ENCODE measurements at places on chromosomes 7 and 10. TPM values are rescaled to one million over a fixed set of nuclear protein-coding genes. Genes with fewer than 3 reads are reported as not detected.
A peak's percentile ranks its signal among the peaks of the same experiment; 100 is the strongest.

PAX4 gene
- not detected for total RNA-seq

DNA sequence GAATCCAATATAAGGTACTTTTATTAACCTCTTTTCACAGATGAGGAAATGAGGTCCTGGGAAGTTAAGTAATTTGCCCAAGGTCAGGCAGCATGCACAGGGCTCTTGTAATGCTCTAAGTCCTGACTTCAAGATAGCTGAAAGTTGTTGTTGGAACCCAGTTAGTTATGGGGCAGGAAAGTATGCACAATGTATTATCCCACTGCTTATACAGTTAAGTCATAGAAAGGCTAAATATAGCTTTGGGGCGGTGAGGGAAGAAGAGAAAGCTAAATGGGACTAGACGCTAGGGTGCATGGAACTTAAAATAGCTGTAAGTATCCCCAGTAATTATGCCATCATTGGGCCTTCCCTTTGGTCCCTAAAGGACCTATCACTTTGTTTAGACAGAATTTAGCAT is 9.2 kb downstream of the GLCCI1 start:
- H3K27ac ChIP-seq, result no peak overlapping the region
- H3K4me1 ChIP-seq, result peaks cover 7% of the 10 kb centered on the region
- no peaks in the 10 kb centered on the region for H3K36me3 ChIP-seq
- H3K4me3 ChIP-seq, result no peak overlapping the region
- no peaks in the 10 kb centered on the region for H3K27me3 ChIP-seq

- H3K27me3 ChIP-seq, result no peaks in the 10 kb centered on the region
- no peaks in the 10 kb centered on the region for H3K36me3 ChIP-seq
- H3K27ac ChIP-seq, result no peak overlapping the region
- no peak overlapping the region for H3K4me3 ChIP-seq
Observed at GRCh38 chr7:72053292-72053691, 358.8 kb downstream of the CALN1 start.

GRCh38 chr10:111057006-111057405 is 19.8 kb upstream of the ADRA2A start:
- H3K27me3 ChIP-seq, result no peaks in the 10 kb centered on the region
- DNase-seq, result no peak

TDRD1 gene
- total RNA-seq, result 0.92 TPM

- no peaks in the 10 kb centered on the region for H3K27me3 ChIP-seq
- DNase-seq, result peak; percentile 78
- peaks cover 47% of the 10 kb centered on the region for H3K4me1 ChIP-seq
- H3K4me3 ChIP-seq, result peak overlapping the region; percentile 85
- peaks cover 26% of the 10 kb centered on the region for H3K36me3 ChIP-seq
Observed at GRCh38 chr10:72274730-72275350, 1.1 kb downstream of the DDIT4 start.

DNA sequence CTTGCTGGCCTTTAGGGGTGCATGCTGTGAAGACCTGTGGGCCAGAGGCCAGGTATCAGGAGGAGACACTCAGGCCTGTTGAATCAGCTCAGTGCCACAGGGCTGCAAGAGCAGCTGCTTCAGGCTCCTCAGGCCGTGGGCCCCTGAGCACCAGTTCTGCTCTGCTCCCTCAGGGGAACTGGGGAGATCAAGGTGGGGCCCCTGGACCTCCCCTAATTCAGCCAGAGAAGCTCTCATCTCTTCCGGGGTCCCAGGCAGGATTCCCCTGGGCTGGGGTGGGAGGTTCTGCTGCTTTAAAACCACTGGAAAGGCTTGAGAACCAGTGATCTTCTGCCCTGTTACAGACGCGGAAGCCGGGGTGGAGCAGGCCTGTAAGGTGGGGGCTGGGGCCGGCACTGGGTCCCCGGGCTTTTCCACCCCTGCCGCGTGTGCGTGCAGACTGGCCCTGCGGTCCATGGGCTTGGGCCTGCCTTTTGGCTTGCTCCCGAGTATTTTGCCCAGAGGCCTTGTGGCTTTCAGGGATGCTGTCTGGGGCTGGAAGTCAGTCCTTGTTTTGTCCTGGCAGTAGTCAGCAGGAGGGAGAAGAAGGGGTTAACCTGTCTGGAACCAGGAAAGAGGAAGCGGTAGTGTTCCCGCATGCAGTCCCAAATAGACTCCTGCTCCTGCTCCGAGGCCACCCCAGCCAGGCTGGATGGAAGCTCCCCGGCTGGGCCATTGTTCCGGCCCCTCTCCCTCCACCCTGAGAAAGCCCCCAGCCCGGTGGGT is 74.3 kb downstream of the LHPP start:
- no peaks in the 10 kb centered on the region for H3K27me3 ChIP-seq
- no peak overlapping the region for H3K27ac ChIP-seq
- DNase-seq, result no peak
- H3K4me3 ChIP-seq, result no peak overlapping the region
- H3K4me1 ChIP-seq, result peaks cover 9% of the 10 kb centered on the region
- no peaks in the 10 kb centered on the region for H3K36me3 ChIP-seq

DNA sequence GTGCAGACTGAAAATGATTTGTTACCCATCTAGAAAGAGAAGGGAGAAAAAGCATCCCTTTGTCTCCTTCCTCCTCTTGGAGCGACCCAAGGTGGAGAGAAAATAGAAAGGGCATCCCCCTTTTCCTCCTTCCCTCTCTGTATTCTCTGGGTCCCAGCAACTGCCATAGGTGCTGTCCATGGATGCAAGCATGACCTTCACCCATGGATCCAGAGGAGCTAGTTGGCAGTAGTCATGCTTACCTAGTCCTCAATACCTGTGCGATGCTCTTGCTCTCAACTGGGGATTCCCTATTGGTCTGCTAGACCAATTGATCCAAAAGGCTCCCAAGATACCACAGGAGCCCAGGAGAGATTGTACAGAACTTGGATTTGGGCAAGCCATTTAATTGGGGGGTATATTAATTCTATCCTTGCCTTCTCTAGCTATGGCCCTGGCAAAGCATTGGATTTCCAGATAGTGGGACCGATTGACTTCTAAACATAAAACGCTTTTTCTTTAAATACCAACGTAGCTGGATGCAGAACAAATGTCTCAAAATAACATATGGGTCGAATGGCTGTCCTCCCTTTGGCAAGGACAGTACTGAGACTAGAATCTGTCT is 547.8 kb upstream of the IGFBP3 start:
- no peak overlapping the region for H3K4me3 ChIP-seq
- no peaks in the 10 kb centered on the region for H3K4me1 ChIP-seq
- no peaks in the 10 kb centered on the region for H3K27me3 ChIP-seq
- no peak overlapping the region for H3K27ac ChIP-seq
- no peaks in the 10 kb centered on the region for H3K36me3 ChIP-seq

GRCh38 chr7:36677769-36678437 is 46.4 kb downstream of the AOAH start:
- no peak for DNase-seq
- no peaks in the 10 kb centered on the region for H3K4me1 ChIP-seq
- H3K4me3 ChIP-seq, result no peak overlapping the region

DNA sequence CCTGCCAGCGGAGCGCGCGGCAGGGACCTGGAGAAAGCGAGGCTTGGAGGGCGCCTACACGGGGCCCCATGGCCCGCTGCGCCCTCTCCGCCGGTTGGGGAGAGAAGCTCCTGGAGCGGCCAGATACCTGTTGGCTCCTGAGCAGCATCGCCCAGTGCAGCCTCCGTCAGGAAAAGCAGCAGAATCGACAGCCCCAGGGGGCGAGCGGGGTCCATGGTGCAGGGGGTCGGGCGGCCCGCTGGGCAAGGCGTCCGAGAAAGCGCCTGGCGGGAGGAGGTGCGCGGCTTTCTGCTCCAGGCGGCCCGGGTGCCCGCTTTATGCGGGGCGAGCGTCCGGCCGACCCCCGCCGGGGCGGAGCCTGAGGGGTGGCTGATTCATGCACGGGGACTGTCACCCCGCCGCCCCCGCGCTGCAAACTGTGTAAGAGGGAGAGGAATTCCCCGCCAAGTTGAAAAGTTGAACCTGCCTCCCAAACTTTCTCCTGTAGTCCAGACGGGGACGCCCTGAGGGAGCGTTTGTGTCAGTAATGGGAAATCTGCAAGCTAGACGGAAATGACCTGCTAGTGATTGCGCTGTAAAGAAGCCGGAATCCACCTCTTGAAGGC is at the start of gene TFPI2:
TSS of gene TFPI2 (minus strand) at position 290 of the 605 bp plus-strand sequence. CDS start at position 215, 75 bp downstream.
- peak; percentile 74 for DNase-seq
- H3K36me3 ChIP-seq, result no peaks in the 10 kb centered on the region
- peak within 1 kb of the TSS; percentile 66 for H3K4me3 ChIP-seq
- no peaks in the 10 kb centered on the region for H3K27me3 ChIP-seq
- no peak within 1 kb of the TSS for H3K27ac ChIP-seq

DNA sequence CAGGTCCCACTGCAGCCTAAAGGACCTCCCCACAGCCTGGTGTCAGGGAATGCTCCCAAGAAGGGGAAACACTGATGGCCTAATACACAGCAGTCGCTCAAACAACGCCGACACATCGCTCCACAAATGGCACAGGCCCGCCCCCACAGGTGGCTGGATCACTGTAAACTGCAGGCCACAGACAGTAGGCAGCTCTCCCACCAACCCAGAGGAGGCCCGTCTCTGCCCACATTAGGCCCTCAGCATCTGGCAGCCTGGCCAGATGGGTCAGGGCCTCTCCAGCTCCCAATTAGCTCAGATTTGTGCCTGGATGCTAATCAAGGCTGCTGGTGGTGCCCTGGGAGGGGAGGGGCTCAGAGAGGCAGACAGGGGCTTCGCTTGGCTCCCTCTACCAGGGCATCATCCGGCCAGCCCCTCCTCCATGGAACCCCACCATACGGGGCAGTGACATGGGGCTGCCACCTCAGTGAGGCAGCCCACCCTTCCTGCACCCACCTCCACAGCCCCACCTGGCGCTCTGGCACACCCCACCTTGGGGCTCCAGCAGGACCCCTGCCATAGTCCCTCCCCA is 42.7 kb downstream of the CAMK2B start:
- no peaks in the 10 kb centered on the region for H3K4me1 ChIP-seq
- no peak overlapping the region for H3K27ac ChIP-seq
- no peaks in the 10 kb centered on the region for H3K36me3 ChIP-seq
- no peak for DNase-seq
- no peaks in the 10 kb centered on the region for H3K27me3 ChIP-seq

OR6V1 gene
- not detected for total RNA-seq

LRRC17 gene
- not detected for total RNA-seq

DNA sequence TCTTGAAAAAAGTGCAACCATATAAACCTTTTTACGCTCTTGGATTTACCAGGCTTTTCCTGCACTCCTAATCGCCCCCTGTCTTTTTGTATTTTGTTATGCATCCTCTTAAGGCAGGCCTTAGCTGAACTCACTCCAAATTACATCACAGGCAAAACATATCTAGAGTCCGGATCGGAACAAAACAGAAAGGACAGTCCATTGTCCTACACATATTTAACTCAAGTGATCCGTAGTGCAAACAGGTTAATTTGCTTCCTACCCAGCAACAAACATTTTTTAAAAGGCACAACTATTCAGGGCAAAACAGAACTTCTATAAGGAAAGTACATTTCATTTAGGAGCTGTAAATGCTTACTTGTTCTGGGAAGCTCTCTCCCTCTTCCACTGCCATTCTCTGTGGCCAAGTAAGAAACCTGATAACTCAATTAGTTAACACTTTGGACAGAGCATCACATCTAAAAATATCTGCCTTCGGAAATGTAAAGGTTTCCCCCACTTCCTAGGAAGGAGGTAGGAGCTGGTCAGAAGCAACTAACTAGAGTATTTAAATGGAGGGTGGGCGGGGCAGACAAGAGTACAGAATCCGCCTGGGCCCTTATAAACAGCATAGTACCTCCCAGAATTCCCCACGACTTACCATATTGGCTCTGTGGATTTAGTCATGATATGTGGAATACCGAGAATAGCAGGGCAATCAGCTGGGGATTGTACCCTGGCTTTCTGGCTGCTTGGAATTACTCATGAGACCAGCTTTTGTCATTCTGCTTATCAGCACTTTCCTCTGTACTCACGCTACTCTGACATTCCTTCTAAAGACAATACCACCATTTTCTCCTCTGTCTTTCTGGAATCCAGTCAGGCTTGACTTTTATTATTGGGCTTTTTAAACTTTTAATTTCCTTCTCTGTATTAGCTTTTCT is 89.5 kb downstream of the ANK3 start:
- H3K27ac ChIP-seq, result peak overlapping the region; percentile 39
- peaks cover 15% of the 10 kb centered on the region for H3K4me1 ChIP-seq
- no peak overlapping the region for H3K4me3 ChIP-seq
- no peak for DNase-seq

- H3K36me3 ChIP-seq, result no peaks in the 10 kb centered on the region
- peak; percentile 81 for DNase-seq
- H3K27ac ChIP-seq, result no peak overlapping the region
- no peaks in the 10 kb centered on the region for H3K27me3 ChIP-seq
- peaks cover 31% of the 10 kb centered on the region for H3K4me1 ChIP-seq
Observed at GRCh38 chr10:21989453-21990154, 13.9 kb downstream of the DNAJC1 start.

DNA sequence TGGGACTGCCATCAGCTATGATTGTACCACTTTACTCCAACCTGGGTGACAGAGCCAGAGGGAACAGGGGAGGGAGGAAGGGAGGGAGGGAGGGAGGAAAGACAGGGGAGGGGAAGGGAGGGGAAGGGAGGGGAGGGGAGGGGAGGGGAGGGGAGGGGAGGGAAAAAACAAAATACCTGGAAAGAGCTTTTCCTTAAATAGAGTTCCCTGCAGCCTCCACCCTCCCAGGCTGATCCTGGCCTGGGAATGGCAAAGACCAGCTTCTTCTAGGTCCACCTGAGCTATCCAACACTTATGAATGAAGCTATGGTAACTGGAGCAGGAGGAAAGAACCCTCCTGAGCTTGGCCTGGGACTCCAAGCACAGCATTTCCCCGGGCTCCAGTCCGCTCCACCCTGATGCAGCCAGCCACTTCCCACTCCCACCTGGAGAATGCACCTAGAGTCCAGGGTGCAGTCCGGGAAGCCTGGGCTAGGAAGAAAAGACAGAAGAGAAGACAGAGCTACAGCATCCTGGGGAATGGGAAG is 66.1 kb downstream of the GRID1 start:
- H3K4me3 ChIP-seq, result no peak overlapping the region
- H3K27ac ChIP-seq, result no peak overlapping the region
- DNase-seq, result no peak
- H3K36me3 ChIP-seq, result no peaks in the 10 kb centered on the region

DNA sequence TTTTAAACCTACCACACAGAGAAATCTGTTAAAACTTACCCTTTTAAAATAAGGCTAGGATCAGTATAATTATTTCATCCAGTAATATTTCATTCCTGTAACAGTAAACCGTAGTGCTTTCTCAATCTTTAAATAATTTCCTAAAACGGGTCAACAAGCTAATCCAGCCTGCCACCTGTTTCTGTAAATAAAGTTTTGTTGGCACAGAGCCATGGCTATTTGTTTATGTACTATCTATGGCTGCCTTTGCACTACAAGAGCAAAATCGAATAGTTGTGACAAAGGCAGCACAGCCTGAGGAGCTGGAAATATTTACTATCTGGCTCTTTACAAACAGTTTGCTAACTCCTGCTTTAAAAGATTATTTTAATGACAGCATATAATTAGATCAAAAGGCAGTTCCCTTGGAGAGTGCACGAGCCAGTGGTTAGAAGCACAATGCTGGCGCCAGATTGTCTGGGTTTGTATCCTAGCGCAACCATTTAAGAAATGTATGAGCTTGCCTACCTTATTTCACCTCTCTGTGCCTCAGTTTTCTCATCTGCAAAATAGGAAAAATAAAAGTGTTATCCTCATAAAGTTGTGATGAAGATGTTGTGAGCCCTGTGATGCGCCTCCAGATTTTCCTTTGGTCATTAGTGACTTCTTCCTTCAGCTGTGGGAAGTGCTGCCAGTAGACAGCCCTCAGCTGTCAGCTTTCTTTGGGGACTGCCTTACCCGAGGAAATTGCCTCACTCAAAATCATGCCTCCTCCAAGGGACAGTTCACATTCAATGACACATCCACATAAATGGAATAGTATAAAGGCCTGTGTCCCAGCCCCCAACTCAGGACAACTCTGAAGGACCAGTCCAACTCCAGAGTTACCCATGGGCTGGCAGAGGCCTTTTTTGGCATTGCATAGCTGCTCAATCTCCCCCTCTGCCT is 11.8 kb upstream of the MIOS start:
- H3K4me3 ChIP-seq, result no peak overlapping the region
- peak overlapping the region; percentile 68 for H3K27ac ChIP-seq
- DNase-seq, result no peak
- H3K27me3 ChIP-seq, result no peaks in the 10 kb centered on the region
- H3K4me1 ChIP-seq, result peaks cover 8% of the 10 kb centered on the region
